ENCODE measurements at places on chromosomes 13 and 19.

DNA sequence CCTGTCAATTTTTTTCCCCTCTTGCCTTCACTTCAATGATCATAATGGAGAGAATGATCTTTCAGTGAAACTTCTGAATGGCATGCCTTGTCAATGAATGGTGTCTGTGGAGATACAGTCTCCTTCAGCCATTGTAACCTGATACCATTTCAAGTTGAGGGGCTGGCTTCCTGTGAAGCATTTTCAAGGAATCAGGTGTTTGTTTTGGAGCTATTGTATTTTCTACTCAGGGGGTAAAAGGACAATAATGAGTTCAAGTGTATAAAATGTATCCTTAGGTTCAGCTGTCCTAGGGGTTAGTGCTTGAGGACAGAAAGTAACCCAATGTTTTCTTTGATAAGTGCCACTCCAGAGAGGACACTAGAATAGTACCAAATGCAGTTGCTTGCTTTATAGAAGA is 23.8 kb upstream of the CBY2 start:
- no peak for DNase-seq

DNA sequence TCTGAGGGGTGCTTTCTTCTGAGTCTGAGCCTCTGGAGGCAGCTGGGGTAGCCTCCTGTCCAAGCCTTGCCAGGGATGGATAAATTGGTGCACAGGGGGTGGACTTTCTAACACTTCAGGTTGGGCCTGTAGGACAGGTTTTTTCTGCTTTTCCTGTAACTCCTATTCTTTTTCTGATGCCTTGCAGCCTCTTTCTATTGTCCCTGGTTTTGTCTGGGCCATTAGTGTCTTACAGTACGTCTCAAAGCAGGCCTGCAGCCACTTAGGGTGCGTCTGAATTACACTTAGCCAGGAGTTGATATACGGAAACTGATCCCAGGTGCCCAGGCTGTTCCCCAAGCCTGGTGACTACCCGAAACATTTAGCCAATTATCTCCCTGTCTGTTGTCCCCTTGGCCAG is 213.3 kb upstream of the HTR2A start:
- DNase-seq, result no peak

- DNase-seq, result peak; percentile 86
Measured at GRCh38 chr19:45645631-45646344, 6.6 kb upstream of the EML2 start.

GRCh38 chr19:57103573-57104277 is 16.1 kb upstream of the USP29 start:
- peak; percentile 85 for DNase-seq

DNA sequence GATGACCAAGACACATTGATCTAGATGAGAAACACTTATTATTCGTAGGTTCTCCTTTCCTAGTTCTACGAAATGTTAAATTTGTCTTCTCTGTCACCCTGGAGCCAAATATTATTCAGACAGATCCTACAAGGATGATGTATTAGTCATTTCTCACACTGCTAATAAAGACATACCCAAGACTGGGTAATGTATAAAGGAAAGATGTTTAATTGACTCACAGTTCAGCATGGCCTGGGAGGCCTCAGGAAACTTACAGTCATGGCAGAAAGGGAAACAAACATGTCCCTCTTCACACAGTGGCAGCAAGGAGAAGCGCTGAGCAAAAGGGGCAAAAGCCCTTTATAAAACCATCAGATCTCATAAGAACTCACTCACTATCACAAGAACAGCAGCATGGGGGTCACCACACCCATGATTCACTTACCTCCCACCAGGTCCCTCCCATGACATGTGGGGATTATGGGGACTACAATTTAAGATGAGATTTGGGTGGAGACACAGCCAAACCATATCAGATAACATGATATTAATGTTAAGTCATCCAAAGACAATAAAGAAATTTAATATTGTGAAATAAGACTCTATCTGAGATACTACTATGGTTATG is 1248.8 kb upstream of the SLC10A2 start:
- DNase-seq, result no peak

DNA sequence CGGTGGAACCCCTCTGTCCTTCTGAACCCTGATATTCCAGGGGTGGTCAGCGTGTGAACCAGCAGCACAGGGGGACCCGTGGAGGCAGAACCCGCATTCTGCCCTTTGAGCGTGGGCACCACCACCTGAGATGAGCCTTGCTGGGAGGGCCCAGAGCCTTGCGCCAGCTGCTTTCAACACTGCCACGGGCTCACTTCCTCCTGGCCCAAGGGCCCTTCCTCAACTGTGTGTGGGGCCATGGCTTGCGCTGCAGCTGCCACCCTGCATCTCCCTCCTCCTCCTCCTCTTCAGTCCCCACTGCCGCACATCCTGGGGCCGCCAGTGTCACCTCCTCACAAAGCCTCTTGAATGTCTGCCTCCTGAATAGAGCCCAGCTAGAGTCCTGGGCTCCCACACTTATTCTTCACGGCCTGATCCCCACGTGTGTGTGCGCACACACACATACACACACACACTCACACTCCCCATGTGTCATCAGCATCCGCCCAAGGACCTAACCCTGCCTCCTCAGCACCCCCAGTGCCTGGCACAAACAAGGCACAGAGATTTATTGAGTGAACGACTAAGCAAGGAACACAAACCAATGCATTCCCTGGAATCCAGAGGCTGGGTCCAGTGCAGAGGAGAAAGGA is 26.9 kb upstream of the TMEM160 start:
- peak; percentile 40 for DNase-seq

GRCh38 chr13:101530293-101530692 is 77.8 kb downstream of the ITGBL1 start:
- no peak for DNase-seq

- DNase-seq, result no peak
Measured at GRCh38 chr13:39379118-39379517, 223.9 kb downstream of the LHFPL6 start.

- no peak for DNase-seq
Measured at GRCh38 chr13:20860844-20861243, 41.7 kb downstream of the XPO4 start.
